Pancreas (tissue), 10 donors: ENCODE measurements at places on chromosomes 2 and 18. TPM values are rescaled to one million over a fixed set of nuclear protein-coding genes. Genes with fewer than 3 reads are reported as not detected.

DNA sequence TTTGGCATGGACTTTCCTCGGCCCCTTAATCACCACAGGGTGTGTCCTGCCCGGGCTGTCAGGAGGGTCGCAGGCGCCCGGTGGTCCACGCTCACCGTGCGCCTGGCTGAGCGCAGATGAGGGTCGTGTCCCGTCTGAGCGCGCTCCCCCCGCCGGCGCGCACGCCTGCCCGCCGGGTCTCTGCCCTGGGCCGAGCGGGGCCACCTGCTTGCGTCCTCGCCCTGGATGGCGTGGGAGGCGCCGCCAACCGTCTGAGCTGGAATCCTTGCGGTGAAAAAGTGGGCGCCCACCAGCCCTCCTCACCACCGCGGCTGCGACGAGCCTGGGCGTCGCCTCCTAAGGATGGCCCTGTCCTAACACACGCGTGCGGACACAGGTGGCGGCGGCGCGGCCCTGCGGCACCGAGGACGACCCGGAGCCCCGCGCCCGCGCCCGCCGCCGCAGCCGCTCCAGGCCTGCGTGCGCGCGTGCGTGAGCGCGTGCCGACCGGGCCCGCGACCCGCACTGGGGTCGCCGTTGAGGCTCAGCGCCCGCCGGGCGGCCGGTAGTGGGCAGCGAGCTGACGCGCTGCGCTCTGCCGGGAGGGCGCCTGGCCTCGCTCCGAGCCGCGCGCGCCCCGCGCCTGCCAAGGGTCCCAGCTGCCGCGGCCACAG, 126.6 kb downstream of the ARHGEF4 start:
- DNase-seq, result no peak
- no peaks in the 10 kb centered on the region for H3K27me3 ChIP-seq
- H3K4me3 ChIP-seq, result no peak overlapping the region
- no peak overlapping the region for H3K27ac ChIP-seq

- no peak overlapping the region for H3K27ac ChIP-seq
- H3K36me3 ChIP-seq, result no peaks in the 10 kb centered on the region
- no peaks in the 10 kb centered on the region for H3K4me1 ChIP-seq
- no peak for DNase-seq
- peak overlapping the region; percentile 25 for H3K4me3 ChIP-seq
- H3K27me3 ChIP-seq, result no peaks in the 10 kb centered on the region
These were observed 8.9 kb upstream of the TMEM185B start for GRCh38 chr2:120231974-120232635.

DNA sequence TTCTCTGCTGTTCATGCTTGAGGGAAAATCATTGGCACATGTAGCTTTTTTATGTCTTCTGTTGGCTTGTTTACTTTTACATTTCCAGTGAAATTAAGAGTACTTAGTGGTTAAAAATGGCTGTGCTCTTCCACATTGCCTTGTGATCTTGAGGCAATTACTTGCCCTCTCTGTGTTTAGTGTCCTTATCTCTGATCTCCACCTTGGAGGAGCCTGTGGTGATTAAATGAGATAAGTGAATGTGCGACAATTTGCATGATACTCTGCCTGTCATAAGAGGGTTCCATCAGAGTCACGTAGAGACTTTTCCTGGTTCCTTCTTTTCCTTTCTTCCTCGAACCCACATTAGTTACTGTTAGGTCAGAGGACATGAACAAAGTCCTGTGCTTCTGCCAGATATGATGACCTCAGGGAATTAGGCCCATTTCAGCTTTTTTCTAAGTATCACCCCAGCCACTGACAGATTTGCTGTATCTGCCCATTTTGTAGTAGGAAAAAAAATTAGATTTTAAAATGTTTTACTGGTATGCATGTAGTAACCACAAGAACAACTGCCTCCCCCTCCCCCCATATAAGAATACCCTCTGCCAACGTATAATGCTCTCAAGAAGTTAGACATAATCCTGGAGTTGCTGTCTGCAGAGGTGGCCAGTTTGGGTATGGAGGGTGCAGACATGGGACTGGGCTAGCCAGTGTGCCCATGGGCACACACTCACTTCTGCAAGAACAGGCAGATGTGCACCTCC, 51.9 kb downstream of the TET3 start:
- no peak overlapping the region for H3K4me3 ChIP-seq
- H3K27ac ChIP-seq, result no peak overlapping the region

- H3K36me3 ChIP-seq, result no peaks in the 10 kb centered on the region
- peak; percentile 82 for DNase-seq
- no peaks in the 10 kb centered on the region for H3K4me1 ChIP-seq
- H3K27me3 ChIP-seq, result no peaks in the 10 kb centered on the region
These were observed 302 bp downstream of the TXNL4A start for GRCh38 chr18:79988071-79988450.

- no peak overlapping the region for H3K4me3 ChIP-seq
- DNase-seq, result no peak
- H3K27ac ChIP-seq, result no peak overlapping the region
These were observed 22.0 kb downstream of the FHL2 start for GRCh38 chr2:105376789-105377240.

- H3K36me3 ChIP-seq, result no peaks in the 10 kb centered on the region
- no peak overlapping the region for H3K4me3 ChIP-seq
- no peaks in the 10 kb centered on the region for H3K27me3 ChIP-seq
These were observed 19.3 kb downstream of the MBOAT2 start for GRCh38 chr2:8984157-8984556.

DNA sequence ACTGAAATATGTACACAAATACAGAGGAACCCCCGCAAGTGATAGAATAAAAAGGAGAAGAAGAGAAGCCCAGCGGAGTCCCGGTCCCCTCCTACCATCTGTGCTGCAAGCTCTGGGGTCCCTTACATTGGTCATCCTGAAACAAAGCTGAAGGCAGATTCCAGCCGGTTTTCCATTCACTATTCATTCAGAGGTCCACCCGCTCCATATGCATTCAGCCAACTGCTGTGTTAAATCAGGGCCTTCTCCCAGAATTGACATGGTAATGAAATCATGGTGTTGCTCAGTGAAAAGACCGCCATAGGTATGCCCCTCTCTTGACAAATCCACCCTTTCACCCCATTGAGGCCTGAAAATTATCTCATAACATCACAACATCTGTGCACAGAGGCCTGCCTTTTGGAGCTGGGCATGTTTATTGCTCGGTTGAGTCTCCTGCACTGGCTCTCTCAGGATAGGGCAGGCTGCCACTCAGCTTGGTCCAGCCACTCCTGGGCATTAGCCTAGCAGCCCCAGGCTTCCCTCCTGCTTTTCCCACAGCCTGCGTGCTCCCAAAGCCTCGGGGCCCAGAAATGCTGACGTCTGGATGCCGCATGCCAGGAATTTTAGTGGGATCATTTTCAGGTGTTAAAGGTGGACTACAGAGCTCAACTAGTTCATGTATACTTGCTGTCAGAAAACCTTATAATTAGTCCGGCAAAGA, 39.3 kb upstream of the ID2 start:
- no peak overlapping the region for H3K4me3 ChIP-seq
- H3K36me3 ChIP-seq, result no peaks in the 10 kb centered on the region
- no peaks in the 10 kb centered on the region for H3K4me1 ChIP-seq
- no peaks in the 10 kb centered on the region for H3K27me3 ChIP-seq
- DNase-seq, result no peak

GRCh38 chr18:62331581-62332356, 6.7 kb downstream of the TNFRSF11A start:
- DNase-seq, result no peak
- H3K4me1 ChIP-seq, result no peaks in the 10 kb centered on the region

DNA sequence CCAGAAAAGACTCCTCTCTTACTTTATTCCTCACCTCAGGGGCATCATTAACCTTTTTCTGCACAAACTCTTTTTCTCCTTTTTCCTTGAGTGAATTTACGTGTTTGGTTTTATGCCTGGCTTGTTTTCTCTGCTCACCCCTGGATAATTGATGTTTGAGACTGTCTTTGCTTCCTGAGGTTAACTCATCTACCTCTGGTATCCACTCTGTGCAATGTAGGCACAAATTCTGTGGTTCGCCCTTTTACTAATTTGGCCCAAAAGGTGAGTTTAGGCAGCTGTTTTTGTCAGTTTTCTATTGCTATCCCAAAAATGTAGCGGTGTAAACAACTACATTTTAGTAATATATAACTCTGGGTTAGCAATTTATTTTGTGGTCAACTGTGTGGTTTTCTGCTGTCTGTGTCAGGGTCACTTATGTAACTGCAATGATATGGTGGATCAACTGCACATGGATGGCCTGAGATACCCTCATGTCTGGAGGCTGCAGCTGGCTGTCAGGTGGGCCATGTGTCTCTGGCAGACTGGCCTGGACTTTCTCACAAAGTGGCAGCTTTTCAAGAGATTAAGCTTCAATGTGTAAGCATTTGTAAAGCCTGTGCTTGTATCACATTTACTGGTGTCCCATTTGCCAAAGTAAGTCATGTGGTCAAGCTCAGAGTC, 329.7 kb downstream of the FSIP2 start:
- no peak for DNase-seq
- H3K4me1 ChIP-seq, result no peaks in the 10 kb centered on the region
- H3K27me3 ChIP-seq, result no peaks in the 10 kb centered on the region
- no peak overlapping the region for H3K27ac ChIP-seq

GRCh38 chr2:220188031-220188430, 560.6 kb downstream of the SLC4A3 start:
- H3K36me3 ChIP-seq, result no peaks in the 10 kb centered on the region
- H3K27ac ChIP-seq, result no peak overlapping the region
- H3K27me3 ChIP-seq, result no peaks in the 10 kb centered on the region

DNA sequence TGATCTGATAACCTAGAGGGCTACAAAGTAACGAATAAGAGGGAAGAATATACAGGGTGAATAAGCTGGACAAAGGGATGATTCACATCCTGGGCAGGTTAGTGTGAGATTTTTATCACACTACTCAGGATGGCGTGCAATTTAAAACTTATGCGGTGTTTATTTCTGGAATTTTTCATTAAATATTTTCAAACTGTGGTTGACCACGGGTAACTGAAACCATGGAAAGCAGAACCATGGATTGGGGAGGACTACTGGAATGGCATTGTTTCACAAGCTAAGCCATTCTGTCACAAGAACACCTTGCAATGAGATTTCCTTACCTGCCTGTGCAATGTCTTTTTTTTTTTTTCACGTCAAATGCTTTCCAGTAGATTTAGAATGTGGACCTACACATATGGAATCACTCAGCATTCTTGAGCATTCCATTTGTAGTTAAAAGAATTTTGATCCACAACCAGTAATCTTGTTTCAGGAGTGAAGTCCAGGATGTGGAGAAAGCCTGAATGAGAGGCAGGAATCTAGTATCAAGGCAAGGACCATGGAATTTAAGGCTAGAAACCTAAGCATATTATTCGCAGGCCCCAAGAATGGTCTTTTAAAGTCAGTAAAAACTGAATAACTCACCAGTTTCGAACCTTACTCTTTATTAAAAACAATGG, 8.0 kb upstream of the CDK15 start:
- H3K36me3 ChIP-seq, result no peaks in the 10 kb centered on the region
- H3K27me3 ChIP-seq, result no peaks in the 10 kb centered on the region
- H3K4me3 ChIP-seq, result no peak overlapping the region
- no peak overlapping the region for H3K27ac ChIP-seq
- DNase-seq, result no peak
- H3K4me1 ChIP-seq, result no peaks in the 10 kb centered on the region

GRCh38 chr2:167626301-167626700, 621.1 kb downstream of the STK39 start:
- H3K4me3 ChIP-seq, result no peak overlapping the region
- DNase-seq, result no peak
- no peaks in the 10 kb centered on the region for H3K36me3 ChIP-seq
- no peak overlapping the region for H3K27ac ChIP-seq
- no peaks in the 10 kb centered on the region for H3K27me3 ChIP-seq

DNA sequence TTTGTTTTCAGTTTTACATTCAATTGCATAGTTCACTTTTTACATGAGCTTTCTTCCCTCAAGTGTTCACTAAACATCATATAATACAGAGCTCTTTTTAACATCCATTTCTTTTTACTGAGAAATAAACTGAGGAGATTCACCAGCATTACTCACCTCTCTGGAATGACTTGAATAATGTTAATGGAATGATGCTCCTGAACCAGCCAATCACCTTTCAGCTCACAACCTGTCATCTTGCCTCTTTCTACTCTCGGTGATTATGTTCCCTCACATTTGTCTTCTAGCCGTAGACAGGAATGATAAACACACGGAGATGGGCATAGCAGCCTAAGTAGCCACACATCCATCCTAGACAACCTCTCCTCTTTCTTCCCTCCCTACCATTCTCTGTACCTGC, 301.7 kb downstream of the PAX3 start:
- no peak overlapping the region for H3K4me3 ChIP-seq
- no peak for DNase-seq
- no peaks in the 10 kb centered on the region for H3K36me3 ChIP-seq

GRCh38 chr18:78767648-78768071, 212.0 kb upstream of the SALL3 start:
- peaks cover 5% of the 10 kb centered on the region for H3K27me3 ChIP-seq
- no peaks in the 10 kb centered on the region for H3K4me1 ChIP-seq
- no peak for DNase-seq
- no peak overlapping the region for H3K4me3 ChIP-seq
- no peaks in the 10 kb centered on the region for H3K36me3 ChIP-seq

DNA sequence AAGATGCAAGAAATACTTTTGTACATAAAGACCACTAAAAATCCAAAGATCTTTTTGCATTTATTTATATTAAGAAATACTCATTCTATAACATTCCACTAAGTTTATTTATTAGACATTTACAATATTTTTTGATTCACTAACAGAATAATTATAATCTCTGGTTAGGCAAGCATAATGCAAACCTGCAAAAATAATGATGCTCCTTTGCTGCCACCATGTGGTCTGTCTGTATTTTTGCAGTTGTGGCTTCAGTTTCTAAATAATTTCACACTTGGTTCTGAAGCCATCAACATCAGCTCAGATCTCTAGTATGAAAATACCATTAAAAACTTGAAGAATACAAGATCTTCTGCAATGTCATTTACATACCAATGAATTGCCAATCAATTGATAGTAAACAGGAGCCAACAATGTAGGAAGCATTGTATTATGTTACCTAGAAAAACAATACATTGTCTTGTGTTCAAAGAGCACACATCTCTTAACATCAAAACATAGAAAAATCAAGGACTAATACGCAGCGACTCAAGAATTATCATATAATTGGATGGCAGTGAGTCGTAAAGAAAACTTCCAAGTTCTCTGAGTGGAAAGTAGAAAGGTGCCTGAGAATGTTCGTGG, 28.8 kb upstream of the WDR75 start:
- H3K27ac ChIP-seq, result no peak overlapping the region
- no peak overlapping the region for H3K4me3 ChIP-seq
- H3K4me1 ChIP-seq, result no peaks in the 10 kb centered on the region
- no peak for DNase-seq

GRCh38 chr2:230443541-230443940, 27.5 kb downstream of the SP100 start:
- no peaks in the 10 kb centered on the region for H3K27me3 ChIP-seq
- no peak overlapping the region for H3K4me3 ChIP-seq
- peaks cover 30% of the 10 kb centered on the region for H3K36me3 ChIP-seq
- H3K4me1 ChIP-seq, result peaks cover 12% of the 10 kb centered on the region
- H3K27ac ChIP-seq, result no peak overlapping the region

- no peaks in the 10 kb centered on the region for H3K27me3 ChIP-seq
- no peak overlapping the region for H3K4me3 ChIP-seq
- no peaks in the 10 kb centered on the region for H3K4me1 ChIP-seq
- no peaks in the 10 kb centered on the region for H3K36me3 ChIP-seq
- no peak for DNase-seq
These were observed 85.7 kb upstream of the GALNT13 start for GRCh38 chr2:153786016-153786415.

Gene RAB17
- 97.9 TPM for polyA plus RNA-seq

Gene NFU1
- 40.6 TPM for polyA plus RNA-seq

Gene CAPN13
- polyA plus RNA-seq, result 18.3 TPM

Gene ST6GAL2
- polyA plus RNA-seq, result 0.05 TPM

Gene SNORC
- polyA plus RNA-seq, result 13.2 TPM

Gene CYTIP
- 0.68 TPM for polyA plus RNA-seq

Gene SLC14A1
- 0.49 TPM for polyA plus RNA-seq
